ENCODE measurements at places on chromosomes 5 and 9.

DNA sequence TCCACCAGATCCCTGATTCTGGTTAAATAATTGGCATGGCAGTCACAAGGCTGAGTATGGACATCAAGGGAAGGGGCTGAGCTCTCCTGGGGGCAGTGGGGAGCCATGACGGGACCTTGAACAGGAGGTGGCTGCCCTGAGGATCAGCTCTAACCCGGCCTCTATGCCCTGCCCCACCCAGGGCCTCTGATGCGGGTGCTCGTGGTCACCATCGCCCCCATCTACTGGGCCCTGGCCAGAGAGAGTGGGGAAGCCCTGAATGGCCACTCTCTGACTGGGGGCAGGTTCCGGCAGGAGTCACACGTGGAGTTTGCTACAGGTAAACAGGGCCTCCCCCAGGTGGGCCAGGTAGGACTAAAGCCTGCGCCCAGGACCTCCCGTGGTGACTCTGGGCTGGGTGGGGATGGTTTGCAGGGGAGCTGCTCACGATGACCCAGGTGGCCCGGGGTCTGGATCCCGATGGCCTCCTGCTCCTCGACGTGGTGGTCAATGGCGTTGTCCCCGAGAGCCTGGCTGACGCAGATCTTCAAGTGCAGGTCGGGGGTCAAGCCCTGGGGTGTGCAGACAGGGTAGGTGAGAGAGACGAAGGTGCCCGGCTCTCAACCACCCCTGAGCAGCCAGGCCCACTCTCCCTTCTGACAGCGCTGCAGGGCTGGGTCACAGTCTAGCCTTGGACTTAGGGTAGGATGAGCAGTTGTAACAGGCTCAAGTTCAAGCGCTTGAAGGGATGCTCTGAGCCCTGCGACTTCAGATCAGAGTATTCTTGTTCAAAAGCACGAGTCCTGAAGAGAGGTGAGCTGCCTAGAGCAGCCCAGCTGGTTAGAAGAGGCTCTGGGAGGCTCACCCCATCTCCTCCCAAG lies 19.9 kb upstream of the ASS1 start:
- no peak for DNase-seq

DNA sequence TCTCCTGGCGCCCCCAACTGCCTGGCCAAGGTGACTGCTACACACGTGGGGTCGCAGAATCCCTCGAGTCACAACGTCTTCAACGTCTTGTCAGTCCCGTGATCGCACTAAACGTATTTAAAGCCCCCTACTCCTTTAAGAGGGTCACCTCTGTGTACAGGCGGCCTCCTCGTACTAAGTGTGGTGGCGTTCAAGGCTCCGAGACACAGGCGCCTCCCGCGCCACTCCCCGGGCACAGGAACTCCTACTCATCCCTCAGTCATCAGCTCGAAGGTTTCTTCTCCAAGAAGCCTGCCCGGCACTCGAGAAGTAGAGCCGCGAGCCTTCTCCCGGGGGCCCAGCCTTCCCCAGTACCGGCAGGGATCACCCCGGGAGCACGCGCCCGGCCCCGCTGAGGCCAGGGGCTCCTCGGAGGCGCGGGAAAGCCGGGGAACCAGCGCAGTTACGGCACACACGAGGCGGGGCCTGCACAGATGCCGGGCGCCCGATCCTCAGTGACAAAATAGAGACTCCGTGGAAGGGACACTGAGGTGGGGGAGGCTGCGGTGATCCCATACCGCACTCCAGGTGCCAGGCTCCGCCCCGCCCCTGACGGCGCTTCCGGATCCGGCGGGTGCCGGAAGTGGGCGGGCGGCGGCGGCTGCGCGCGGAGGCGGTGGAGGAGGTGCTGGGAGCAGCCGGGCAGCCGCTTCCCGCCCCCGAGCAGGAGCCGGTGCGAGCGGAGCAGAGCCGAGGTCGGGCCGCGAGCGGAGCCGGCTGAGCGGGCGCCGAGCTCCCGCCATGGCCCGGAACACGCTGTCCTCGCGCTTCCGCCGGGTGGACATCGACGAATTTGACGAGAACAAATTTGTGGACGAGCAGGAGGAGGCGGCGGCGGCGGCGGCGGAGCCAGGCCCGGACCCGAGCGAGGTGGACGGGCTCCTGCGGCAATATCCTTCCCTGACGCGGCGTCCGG lies 6.9 kb downstream of the ARPC5L start:
- DNase-seq = peak; percentile 68

DNA sequence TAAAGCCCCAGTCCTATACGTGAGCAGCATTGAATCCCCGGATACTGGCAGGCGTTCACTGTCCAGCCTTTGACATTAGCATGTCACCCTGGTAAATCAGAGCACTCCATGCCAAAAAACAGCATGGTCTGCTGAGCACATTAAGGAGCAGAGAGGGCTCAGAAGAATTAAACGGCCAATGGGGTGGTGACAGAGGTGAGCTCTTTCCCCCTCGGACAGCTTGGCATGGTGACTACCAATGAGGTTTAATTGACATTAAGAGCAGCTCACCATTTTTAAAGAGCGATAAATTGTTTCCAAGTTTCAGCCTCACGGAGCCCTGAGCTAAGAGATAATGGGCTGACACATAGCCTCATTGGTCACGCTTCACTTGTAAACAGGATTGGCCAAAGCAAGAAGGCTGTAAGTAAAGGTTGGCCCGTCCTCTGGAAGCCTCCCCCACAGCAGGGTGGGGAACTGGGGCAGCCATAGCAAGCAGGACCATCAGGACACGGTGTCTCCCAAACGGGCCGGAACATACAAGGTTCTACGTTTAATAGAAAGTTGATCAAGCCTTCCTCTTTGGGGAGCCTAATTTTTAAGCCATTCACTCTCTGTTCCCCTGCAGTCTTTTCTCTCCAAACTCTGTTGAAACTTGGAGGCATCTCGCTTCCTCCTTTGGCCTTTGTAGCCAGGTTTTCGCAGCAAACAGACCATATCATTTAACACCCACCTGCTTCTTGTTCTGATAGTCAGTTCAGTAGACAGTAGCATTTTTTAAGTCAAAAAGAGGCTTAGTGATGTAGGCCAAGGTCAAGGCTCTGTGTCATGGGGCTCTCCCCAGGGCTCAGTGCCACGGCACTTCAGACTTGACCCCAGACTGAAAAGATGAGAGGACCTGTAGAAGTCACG lies 25.9 kb downstream of the QRFP start:
- no peak for DNase-seq

GRCh38 chr5:75677607-75678006 lies 39.6 kb downstream of the POC5 start:
- DNase-seq = no peak

GRCh38 chr5:131392466-131393095 lies 128.7 kb downstream of the CDC42SE2 start:
- no peak for DNase-seq

GRCh38 chr9:126397056-126397455 lies 70.4 kb downstream of the MVB12B start:
- peak; percentile 43 for DNase-seq

- no peak for DNase-seq
These were observed 159.8 kb downstream of the TMC1 start for GRCh38 chr9:72681283-72681630.

GRCh38 chr5:6660688-6661087 lies 27.4 kb downstream of the SRD5A1 start:
- DNase-seq = no peak

DNA sequence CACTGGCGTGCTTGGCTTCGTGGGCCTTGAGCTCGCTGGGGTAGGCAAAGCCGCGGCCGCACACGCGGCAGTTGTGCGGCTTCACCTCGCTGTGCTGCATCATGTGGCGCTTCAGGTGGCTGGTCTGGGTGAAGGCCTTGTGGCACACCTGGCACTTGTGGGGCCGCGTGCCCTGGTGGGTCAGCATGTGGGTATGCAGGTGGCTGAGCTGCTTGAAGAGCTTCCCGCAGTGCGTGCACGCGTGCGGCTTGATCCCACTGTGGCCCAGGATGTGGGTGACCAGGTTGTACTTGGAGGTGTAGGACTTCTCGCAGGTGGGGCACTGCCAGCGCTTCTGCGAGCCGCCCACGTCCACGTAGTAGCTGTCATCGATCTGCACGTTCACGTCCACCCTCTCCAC lies 46.8 kb downstream of the ZNF366 start:
- no peak for DNase-seq

- DNase-seq = no peak
These were observed 15.4 kb upstream of the IARS1 start for GRCh38 chr9:92308893-92309292.

GRCh38 chr5:3590161-3590966 lies 5.3 kb upstream of the IRX1 start:
- DNase-seq = no peak

GRCh38 chr9:19331877-19332276 lies 48.2 kb downstream of the RPS6 start:
- no peak for DNase-seq

DNA sequence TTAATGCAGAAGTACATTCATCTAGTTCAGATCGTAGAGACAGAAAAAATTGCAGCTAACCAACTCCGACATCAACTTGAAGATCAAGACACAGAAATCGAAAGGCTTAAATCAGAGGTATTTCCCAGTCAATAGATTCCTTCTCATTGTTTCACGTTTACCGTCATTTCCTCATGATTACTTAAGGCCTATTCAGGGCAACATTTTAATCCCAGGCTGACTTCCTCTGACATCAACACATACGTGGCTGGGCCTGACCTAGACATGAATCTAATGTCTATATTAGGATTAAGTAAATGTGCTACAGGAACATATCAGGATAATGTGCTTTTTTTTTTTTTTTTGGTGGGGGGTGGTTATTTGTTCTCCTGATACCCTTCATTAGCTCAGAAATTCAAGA lies 107.9 kb downstream of the RASGRF2 start:
- no peak for DNase-seq

- DNase-seq = no peak
These were observed 12.9 kb downstream of the MACROH2A1 start for GRCh38 chr5:135386096-135386495.

- DNase-seq = no peak
These were observed 45.9 kb downstream of the RANBP17 start for GRCh38 chr5:170907758-170908157.

DNA sequence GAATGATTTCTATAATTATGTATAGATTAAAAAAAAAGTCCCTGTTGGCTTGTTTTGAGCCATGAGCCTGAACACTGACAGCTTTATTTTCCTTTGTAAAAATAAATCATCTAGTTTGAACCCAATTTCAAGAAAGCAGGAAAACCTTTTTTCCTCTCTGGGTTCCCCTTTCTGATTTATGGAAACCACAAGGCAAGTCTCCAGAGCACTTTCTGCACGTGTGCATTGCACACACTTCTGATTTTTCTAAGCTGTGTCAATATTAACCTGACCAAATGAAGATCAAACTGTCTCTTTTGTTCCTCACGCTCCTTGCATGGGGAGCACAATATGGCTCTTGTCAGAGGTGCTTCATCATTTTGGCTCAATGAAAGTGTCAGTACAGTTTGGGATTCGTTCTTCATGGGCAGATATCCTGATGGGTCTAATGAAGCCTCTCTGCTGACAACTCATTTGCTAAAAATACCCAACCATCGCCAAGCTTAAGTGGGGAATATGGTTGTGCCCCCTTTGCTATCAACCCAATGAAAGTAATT lies 39.2 kb upstream of the PCA3 start:
- DNase-seq = peak; percentile 61

GRCh38 chr5:172133359-172134029 lies 54.5 kb downstream of the STK10 start:
- DNase-seq = no peak

GRCh38 chr9:113678859-113679256 lies 197.3 kb upstream of the ZNF618 start:
- DNase-seq = no peak

GRCh38 chr9:23542438-23542837 lies 283.6 kb downstream of the ELAVL2 start:
- DNase-seq = no peak

DNA sequence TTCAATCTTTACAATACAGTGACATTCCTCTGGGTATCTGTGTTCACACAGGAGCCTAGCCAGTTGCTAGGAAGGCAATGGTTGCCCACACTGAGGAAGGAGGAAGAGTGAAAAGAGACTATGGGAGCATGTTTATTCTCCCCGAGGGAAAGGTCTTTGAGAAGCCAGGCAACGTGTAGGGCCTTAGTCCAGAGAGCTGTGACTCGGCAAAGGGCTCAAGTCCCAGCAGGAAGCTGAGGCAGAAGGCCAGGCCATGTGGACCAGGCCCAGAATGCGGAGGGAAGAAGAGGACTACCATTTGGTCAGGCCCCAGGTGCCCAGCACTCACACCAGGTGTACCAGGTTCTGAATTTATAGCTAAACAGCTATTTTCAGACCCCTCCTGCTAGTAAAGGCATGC lies 136.6 kb upstream of the DMAC1 start:
- no peak for DNase-seq

- DNase-seq = peak; percentile 25
These were observed 30.0 kb upstream of the MAMDC2 start for GRCh38 chr9:70013598-70014196.

DNA sequence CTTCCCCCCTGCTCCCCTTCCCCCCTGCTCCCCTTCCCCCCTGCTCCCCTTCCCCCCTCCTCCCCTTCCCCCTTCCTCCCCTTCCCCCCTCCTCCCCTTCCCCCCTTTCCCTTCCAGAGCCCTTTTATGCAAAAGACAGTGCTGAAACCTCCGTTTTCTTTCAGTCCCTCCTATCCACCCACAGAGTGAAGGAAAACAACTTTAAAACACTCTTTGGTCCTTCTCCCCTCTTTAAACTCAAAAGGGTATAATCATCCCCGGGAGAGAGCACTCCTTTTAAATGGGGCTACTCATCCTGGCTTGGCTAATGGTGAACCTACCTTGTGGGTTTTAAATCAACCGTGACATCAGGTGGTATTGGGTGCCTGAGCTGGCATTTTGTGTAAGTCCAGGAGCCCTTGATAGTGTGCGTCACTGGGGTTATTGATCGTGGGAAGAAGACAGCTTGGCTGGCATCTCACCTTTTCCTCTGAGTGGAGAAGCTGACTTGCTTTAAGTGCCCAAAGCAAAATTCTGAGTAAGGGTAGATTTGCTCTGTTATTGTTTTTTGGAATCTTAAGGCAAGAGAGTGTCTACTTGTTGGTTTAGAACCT lies 2.7 kb downstream of the LARP1 start:
- no peak for DNase-seq

- DNase-seq = no peak
These were observed 386.5 kb downstream of the GADD45G start for GRCh38 chr9:89991204-89991790.

DNA sequence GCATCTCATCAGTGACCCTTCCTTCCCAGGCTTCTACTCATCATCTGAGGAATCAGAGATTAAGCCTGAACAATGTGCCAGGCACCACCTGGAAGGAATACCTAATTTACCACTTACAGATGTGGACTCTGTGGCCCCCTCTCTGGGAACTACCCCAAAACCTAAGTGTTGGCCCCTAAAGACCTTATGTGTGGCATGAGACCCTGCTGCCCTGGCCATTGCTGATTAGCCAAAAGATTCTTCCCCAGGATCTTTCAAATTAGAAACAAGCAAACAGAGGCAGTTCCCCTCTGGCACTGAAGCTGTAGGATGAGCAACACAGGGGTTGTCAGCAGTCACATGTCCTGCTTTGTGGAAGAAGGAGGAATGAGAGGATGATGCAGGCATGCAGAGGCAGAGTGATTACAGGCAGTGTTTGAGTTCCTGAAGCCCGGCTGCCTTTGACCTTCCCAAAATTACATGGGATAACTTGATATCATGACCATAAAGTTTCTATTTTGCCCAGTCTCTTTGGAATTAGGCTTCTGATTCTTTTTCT lies 10.6 kb downstream of the SPINK4 start:
- no peak for DNase-seq
